SW 1271 (cell line): ENCODE measurements at places on chromosomes 11 and 22.

DNA sequence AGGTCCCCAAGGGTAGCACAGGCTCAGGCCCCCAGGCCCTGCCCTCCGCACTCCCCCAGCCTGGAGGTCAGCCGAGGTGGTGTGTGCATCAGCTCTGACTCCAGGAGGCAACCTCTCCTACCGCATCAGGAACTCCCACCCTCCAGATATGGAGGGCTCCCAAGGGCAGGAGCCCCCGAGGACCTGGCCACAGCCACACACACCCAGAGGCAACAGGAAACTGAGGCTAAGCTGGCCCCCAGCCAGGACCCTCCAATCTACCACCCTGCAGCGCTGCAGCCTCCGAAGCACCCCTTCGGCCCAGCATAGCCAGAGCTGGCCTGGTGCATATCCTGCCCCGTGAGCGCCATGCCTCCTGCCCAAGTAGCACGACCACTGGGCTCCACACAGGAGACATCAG is 104.0 kb downstream of the MED15 start:
- no peak for DNase-seq

GRCh38 chr11:123194337-123195187 is 486 bp downstream of the CLMP start:
- DNase-seq: no peak

DNA sequence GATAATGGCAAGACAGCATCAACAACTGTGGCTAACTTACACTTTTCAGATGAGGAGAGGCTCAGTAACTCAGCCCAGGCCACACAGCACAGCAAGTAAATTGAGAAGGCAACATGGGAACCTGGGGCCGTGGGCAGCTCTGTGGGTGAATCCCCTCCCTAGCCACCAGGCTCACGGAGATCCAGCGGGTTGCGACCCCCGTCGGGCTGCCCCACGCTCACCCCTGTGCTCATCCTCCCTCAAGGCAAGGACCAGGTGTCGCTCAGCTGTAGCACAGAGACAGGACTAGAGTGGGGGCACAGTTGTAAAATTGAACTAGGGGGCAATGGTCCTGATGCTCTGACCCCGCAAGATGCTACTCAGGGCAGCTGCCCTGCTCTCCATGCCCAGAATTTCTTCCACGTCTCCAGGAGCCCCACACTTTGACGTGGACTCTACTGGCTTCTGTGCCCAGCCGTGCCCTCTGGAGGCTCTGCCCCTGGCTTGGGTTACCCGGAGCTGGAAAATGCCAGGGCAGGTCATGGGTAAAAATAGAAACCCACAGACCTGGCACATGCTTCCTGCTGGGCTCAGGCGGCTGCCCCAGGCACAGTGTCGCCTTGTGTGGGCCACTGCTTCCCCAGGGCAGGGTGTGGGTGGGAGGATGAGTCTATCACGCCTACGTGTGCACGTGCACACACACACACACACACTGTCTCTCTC is 9.0 kb downstream of the TUBA8 start:
- no peak for DNase-seq

GRCh38 chr22:49740242-49740641 is 87.4 kb downstream of the BRD1 start:
- no peak for DNase-seq

- DNase-seq: no peak
Observed at GRCh38 chr11:4983841-4984240, 10.8 kb upstream of the OR51L1 start.

DNA sequence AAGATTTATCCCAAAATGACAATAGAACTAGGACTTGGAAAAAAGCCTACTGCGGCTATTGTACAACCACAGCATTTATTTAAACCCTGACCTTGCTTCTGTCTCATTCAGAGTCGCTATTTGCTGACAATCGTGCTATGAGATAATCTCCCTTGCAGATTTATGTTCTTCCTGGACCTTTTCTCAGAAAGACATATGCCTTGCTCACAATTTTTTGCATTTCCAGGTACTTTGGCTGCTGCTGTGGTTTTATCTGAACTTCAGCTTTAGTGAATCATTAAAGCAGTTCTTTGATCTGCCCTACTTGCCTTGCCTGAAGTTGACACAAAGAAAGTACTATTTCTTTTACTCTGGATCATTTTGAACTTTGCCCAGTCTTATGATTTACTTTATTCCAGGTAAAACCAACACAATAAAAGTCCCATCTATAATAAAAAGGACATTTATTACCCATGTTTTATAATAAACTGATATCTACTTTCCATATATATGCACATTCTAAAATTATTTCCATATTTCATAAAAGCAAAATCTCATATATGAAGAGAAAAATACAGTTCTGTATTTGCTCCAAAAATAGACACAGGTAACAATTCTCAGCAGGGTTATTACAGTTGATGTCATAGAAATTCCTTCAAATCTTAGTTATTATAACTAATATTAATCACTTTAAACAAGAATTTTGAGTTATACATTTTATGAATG is 63.4 kb upstream of the CARD18 start:
- no peak for DNase-seq

GRCh38 chr22:50671641-50672040 is 982 bp upstream of the SHANK3 start:
- DNase-seq: no peak

DNA sequence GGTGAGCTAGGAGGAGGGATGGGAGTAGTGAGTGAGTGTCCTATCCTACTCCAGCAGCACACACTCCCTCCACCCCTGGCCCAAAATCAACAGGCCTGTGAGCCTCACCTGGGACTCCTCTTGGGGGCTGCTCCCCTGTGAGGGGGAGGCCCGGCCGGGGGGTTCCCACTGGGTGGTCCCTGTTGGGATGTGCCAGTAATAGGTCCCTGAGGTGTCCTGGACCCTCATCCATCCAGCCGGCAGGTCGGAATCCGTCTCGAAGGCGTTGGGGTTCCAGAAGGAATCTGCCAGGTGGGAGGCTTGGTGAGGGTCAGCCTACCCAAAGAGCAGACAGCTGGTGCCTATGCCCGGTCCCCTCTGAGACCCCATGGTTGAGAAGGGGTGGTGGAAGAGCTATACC is 13.3 kb downstream of the SMPD1 start:
- no peak for DNase-seq

GRCh38 chr11:102577723-102578122 is 47.2 kb upstream of the MMP7 start:
- DNase-seq: no peak

- DNase-seq: no peak
Observed at GRCh38 chr22:17922925-17923903, 101.1 kb downstream of the MICAL3 start.

DNA sequence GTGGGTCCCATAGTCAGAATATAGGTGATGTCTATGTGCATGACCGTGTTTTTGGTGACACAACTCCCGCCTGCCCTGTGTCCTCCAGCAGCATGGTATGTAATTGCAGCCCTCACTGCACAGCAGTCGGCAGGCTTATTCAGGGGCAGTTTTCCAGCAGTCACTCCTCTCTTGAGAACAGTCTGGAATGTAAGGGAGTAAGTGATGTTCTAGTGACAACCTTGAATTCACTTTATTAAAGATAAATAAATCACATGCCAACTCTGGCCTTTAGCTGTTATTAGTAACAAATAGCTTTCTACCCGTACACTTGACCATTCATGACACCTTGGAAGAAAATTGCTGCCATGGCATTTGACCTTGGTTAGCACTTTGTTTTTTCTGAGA is 27.9 kb downstream of the ZNRF3 start:
- no peak for DNase-seq

GRCh38 chr11:130227373-130227772 is 67.8 kb downstream of the ST14 start:
- no peak for DNase-seq

- DNase-seq: no peak
Observed at GRCh38 chr22:37183432-37184379, 4.3 kb downstream of the C1QTNF6 start.

DNA sequence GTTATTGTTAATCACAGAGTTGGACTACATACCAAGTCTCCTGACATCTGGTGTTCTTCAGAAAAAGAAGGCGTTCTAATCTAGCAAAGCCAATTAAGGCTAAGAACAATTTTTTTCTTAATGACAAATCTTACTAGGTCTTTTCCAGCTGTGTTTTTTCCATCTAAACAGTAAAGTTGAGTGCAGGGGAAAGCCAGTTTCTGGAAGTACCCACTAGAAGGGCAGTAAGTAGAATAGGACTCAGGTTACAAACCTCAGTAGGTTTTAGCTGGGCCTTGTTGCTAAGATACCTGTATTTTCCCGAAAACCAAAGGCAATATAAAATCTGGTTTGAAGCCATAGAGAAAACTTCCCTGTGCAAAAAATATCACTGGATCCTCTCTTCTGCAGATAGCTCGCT is 351.9 kb downstream of the ETS1 start:
- no peak for DNase-seq

- DNase-seq: no peak
Observed at GRCh38 chr11:35260342-35260985, 121.5 kb downstream of the CD44 start.

GRCh38 chr11:117430293-117430955 is 102.8 kb downstream of the CEP164 start:
- DNase-seq: no peak

DNA sequence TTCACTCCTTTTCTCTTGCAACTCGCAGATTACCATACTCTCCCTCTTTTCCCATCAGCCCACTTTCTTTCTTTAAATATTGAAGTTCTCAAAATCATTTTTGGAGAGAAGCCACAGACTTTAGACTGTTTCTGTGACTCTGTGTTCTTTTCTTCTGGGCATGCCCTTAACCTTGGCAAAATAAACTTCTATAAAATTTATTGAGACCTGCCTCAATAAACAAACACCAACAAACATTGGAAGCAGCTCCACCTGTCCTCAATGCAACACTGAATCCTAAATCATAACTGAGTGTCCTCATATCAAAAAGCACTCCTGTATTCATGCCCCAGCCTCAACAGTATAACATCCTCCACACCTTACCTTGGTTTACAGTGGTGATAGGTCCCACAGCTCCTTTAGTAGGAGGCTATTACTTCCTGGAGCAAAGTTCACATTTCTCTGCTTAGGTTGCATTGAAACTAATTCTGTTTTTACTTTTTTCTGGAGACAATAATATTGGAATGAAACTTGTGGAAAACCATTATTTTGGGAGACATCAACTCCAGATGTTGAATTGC is 320.0 kb upstream of the LRRC4C start:
- no peak for DNase-seq

DNA sequence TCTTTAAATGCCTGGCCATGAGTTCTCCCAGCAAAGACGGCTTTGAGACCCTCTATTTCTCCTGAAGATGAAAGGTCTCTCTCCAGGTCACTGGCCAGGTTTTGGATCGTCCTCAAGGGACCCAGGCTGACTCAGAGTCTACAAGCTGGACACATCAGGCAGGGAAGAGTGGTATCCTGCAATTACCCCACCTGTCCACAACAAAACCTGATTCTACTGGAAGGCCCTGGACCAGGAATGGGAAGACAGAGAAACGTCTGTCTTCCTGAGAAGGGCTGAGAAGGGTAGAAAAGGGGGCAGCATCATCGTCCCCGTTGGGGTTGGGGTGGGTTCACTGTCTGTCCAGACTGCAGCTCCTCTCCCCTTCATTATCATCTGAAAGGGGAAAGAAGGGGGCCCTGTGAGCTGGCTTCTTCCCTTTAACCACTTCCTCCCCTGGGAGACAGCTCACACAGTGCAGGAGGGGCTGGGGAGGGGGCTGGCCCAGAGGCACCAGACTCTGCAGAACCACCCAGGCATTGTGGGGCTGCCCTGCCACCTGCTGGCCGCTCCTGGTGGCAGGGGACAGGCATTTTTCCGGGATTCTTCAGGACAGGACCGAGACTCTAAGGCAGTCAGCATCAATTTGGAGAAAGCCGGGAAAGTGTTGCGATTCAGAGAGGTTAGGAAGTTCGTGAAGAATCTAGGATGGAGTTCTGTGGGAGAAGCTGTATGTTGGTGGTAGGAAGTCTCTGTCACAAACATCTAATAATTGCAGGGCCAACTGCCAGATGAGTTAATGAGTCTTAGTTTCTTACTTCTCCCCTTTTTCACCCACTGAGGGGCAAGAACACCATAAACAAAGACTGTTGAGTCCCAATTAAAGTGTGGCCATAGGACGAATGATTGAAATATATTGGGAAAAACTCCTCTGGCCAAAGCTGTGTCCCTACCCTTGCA is 57.6 kb downstream of the SYN3 start:
- no peak for DNase-seq

GRCh38 chr11:130390071-130390758 is 38.2 kb downstream of the ADAMTS8 start:
- DNase-seq: peak; percentile 11

DNA sequence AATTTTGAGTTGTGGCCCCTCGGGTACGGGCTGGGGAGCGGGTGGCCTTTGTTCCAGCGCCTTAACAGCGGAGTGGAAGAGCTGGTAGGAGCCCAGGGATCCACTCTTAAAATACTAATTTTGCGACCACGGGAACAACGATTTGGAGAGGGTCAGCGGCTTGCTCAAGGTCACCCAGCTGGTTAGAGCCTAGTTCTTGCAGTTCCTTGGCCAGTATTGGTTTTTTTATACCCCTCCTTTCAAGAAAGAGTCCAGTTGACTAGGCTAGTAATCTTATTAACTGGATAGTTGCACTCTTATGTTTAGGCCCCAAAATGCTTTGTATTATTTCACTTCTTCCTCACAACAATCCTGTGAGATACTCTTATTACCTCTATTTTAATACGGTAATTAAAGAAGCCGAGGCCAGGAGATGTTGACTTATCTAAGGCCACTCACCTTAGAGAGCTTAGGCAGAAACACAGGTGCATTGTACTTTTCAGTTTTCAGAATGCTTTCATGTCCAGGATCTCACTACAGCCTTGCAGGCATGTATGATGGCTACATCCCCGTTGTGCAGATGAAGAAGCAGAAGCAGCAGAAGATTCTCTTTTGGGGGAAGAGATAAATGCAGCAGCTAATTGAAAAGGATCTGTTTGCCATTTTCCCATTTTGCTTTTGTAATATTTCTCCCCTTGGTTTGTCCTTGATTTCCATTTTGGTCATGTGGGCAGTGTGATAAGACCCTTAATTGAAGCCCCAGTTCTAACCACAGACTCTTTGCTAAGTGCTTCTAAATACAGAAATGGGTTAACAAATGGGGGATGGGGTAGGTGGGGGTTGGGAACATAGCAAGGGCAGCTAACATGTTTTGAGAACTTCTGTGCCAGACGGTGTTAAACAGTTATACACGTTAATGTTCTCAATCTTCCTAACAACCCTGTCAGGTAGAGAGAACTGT is 1.4 kb downstream of the SREBF2 start:
- DNase-seq: no peak

- DNase-seq: no peak
Observed at GRCh38 chr11:72349616-72350218, 84.6 kb downstream of the CLPB start.

- DNase-seq: no peak
Observed at GRCh38 chr11:86941077-86941870, 13.9 kb downstream of the FZD4 start.
